NCI-H2081 (cell line): ENCODE measurements at places on chromosomes 2 and 18.
A peak's percentile ranks its signal among the peaks of the same experiment; 100 is the strongest.

DNA sequence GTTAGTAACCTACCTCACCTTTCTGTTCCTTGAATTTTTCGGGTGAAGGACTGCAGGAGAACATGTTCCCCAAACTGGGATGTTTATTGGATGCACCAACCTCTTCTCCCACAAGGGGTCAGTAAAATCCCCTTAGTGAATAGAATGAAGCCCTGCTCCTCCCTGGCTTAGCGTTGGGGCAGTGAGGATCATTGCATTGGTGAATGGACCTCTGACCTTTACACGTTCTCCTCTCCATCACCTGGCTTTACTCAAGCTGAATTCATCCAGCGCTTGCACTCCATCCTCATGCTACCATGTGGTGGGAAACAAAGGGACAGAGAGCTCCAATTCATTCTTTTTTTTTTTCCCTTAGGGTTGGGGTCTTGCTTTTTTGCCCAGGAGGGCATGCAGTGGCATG, 157.2 kb downstream of the MIB1 start:
- DNase-seq = peak; percentile 43

DNA sequence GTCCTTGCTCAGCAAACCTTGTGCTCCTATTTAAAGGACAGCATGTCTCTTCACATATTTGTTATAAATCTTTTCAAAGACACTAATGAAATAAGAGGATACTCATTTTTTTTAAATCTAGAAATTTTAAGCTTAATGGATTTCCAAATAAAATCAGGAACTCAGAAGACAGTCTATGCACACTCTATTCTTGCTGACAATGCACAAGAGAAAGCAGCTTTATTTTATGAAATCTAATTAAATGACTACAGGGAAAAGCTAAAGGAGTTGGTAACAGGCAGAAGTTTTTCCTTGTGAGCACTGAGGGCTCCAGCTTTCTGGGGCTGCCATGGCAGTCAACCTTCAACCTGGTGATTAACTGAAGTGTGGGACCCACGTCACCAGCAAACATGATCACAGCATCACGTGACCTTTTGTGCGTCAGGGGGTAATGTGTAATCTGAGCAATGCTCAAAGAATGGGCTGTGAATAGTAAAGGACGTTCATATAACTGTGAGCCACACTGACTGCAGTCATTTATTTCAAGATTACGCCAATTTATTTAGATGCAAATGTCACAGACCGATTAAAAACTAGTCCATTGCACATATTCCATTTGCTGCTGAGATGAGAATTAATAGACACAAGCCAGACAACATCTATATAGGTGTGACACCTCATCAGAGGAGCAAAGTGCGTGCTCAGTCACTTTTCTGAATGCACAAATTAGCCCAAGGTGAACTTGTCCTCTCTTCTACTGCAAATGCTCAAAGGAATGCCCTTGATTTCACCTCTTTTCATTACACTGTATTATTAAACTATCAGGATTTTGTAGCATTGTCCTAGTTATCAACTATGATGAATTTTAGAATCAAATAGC, 11.6 kb upstream of the DNER start:
- no peak for DNase-seq

DNA sequence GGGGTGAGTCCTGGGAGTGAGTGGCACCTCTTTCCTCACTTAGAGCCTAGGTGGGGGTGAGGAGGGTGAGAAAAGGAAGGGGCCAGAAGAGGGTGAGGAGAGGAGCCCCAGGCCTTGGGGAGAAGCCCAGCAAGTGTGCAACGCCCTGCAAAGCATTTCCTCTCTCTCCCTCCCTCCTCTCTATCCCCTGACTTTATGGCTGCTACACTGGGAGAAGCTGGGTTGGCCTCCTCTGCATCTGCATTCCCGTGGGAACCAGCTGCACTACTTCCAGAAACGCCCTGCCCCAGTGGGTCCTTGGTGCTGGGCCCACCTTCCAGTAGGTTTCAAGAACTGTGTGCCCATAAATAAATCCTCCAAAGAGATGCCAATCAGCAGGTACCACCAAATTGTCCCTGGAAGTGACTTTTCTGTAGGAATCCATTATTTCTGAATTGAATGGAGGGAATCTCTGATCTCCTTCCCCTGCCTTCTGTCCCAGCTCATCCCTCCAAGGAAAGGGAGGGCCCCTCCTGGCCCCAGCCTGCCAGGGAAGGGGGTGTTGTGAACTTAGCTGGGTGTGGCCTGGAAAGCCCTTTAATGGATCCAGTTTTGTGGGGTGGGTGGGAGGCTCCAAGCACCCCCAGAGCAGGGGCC, 95.7 kb upstream of the BOD1L2 start:
- no peak for DNase-seq

DNA sequence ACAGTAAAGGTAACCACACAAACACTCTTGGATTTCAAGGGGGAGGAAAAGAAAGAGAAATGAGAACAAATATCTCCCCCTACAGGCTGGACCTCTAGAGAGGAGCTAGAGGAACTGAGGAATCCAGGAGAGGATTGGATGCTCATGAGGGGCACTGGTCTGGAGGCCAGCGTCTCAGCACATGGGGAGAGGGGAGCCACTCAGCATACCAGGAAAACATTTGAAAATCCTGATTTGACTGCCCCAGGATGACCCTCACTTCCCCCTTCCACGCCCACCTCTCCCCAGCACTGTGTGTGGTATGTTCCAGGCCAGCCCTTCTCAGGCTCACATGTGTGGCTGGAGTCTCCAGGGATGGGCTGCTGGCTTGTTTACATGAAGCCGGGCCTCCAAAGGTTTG, 396.8 kb upstream of the ID2 start:
- DNase-seq = no peak

DNA sequence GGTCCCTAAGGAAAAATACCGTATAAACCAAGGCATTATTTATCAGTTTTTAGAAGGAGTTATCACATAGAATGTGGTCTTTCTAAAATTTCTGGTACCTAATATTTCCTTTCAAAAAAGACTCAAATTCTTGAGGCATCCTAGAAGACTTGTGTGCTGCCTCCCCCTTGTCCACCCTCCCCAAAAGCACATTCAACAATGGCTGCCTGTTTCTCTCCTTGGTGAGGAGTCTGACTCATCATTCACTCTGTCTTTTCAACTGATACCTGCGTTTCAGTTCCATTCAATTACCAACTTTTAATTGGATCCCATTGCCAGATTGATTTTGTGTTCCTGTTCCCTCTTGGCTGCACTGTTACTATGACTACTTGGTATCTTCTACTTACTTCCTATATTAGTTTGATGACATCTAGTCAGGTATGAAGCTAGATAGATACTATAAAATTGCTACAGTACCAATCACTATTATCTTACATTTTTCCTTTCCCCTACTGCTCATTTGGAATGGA, 72.9 kb downstream of the XRCC5 start:
- DNase-seq = no peak

DNA sequence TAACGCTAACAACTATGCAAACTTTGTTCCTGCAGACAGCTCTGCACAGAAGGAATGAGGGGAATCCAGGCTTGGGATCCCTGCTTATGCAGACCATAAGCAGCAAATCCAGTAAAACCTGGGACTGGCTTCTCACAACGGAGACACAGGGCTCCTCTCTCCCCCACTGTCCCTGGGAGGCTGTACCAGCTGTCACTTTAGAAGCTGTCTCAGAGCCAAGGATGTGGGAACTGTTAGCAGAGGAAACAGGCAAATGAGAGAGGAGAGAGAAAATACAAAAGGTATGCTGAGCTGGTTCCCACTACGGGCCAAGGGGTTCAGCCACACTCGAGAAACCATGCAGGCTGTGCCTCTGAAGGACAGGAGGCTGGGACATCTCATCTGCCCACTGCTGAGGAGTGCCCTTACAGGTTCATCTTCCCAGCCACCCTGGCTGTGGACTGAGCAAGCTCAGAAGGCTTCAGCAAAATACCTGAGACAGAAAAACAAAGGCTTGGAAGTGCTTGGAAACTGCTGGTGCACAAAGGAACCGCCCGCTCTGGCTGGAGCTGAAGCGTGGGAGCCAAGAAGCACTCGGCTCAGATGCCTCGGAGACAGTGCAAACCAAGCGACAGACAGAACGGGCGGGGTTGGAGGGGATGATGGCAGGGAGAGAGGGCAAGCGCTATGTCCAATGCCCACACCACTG, 72.5 kb downstream of the FAM210A start:
- no peak for DNase-seq

DNA sequence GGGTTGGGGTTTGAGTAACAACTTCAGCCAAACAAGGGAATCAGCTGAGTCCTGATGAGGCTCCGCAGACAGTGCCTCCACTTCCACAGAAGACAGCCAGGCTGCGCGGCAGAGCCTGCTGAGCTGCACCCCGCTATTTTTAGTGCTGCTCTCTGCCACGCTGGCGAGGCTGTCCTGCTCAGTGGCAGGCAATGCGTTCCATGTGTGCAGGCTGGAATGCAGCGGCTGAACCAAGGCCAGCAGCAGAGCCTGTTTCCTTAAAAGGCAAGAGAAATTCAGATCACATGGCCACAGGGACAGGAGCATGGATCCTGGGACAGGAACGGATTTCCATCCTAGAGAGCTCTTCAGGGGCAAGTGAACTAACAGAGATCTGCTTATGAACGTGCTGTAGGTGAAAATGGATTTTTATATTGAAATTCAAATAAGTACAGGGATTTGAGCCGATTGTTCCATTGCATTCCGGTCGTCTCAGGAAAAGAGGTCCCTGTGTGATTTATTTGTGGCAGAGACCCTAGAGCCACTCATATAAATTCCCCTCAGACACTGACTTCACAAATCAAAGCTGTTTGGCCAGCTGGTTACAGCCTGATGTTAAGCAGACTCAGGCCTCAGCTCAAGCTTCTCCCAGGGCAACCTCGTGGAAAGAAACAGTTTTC, 98.7 kb downstream of the COL6A3 start:
- DNase-seq = no peak

GRCh38 chr2:232432598-232433184, 23.3 kb upstream of the ALPI start:
- DNase-seq = no peak

DNA sequence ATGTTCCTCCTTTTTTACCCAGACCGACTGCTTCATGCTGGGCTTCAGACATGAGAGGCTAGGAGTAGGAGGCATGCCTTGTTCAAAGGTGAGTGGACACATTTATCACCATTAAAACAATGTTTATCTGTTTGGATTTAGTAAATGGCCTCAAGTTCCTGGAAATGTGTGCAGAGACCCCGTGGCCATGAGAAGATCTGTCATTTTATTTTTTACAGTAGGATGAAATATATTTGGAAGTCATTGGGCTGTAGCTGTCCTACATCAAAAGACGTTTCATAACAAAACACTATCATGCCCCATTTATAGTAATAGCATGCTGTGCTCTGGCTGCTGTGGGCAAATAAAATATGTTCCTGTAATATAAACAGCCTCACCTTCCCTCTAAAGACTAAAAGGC, 403.9 kb upstream of the TNP1 start:
- no peak for DNase-seq

- DNase-seq = no peak
Measured at GRCh38 chr2:10566018-10566417, 117.9 kb upstream of the ODC1 start.
